ENCODE measurements at places on chromosomes 6 and 20. TPM values are rescaled to one million over a fixed set of nuclear protein-coding genes. Genes with fewer than 3 reads are reported as not detected.

GRCh38 chr20:21101932-21102575 lies 4.1 kb downstream of the LINC00237 start:
- no peak for DNase-seq

GRCh38 chr6:136772685-136773472 lies 19.4 kb downstream of the MAP3K5 start:
- DNase-seq, result no peak

- DNase-seq, result no peak
These were observed 39.0 kb downstream of the CHMP4B start for GRCh38 chr20:33850159-33850558.

DNA sequence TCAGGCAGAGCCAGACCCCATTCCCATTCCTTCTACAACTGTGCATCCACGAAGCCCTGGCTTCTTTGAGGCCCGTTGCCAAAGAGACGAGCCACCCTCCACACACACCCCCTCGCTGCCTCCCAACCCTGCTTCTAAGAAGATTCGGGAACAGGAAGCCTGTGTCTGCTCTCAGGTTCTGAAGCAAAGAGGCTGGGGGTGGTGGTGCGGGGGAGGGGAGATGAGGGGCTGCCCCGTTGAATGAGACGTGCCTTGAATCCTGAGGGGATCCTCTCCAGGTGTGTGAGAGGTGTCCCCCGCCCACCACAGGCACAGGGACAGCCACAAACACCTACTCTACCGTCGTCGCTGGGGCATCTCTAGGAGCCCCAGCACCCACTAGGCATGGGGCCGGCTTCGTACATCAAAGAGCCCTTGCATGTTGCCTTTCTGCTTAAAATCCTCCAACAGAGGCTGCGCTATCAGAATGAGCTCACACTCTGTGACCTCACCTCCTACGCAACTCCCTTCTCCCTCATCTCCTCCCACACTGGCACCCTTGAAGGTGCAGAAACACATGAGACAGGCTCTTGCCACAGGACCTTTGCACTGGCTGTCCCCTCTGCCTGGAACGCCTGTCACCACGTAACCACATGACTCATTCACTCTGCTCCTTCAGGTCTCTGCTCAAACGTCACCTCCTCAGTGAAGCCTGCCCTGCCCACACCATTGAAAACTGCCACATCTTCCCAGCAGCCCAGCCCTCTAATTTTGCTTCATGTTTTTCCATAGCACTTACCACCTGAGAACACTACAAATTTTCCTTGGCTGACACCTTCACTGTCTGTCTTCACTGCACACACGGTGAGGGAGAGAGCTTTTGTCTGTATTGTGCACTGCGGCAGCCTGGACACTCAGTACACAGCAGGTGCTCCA lies 58.5 kb downstream of the PREX1 start:
- DNase-seq, result no peak

DNA sequence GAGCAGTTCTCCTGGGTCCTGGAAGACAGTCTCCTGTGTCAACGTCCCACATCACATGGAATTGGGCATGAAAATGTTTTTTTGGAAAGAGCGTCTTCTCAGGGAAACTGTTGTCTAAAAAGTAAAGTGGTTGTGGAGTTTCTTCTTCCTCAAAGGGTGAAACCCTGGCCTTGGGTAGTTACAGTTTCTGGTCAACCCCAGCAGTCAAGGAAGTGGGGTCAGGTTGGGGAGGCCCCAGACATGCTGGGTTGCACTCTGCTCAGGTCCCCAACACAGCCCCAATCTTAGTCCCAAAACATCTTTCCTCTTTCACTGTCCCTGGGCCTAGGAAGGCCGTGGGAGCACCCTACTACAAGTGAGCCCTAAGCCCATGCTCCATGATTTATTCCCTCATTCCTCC lies 996 bp upstream of the NFKBIE start:
- no peak for DNase-seq

GRCh38 chr20:50058662-50059402 lies 54.1 kb downstream of the UBE2V1 start:
- DNase-seq, result no peak

The SLC9A8 gene
- total RNA-seq, result 6.1 TPM

The SULF2 gene
- 9.4 TPM for total RNA-seq

The PFDN4 gene
- total RNA-seq, result 149 TPM

The FKBP1C gene
- 0.31 TPM for total RNA-seq

The RAET1E gene
- total RNA-seq, result not detected

The MAS1 gene
- total RNA-seq, result not detected

The CDSN gene
- total RNA-seq, result not detected

The IL20RA gene
- 0.16 TPM for total RNA-seq

The TUBB2B gene
- total RNA-seq, result 4,324 TPM

The KCNK5 gene
- 0.16 TPM for total RNA-seq

The PI16 gene
- 0.78 TPM for total RNA-seq

The SLC17A5 gene
- total RNA-seq, result 27.9 TPM

The TMEM200A gene
- total RNA-seq, result 34.0 TPM

The GTSF1L gene
- total RNA-seq, result not detected

The SLC26A8 gene
- total RNA-seq, result 5.3 TPM

The SGK2 gene
- not detected for total RNA-seq
